ENCODE measurements at places on chromosomes 16 and 17. TPM values are rescaled to one million over a fixed set of nuclear protein-coding genes. Genes with fewer than 3 reads are reported as not detected.

- DNase-seq: no peak
These were observed 132.3 kb downstream of the TMEM132E start for GRCh38 chr17:34711646-34712045.

GRCh38 chr16:30829130-30830071 lies 42.4 kb upstream of the ZNF629 start:
- DNase-seq: no peak

- DNase-seq: no peak
These were observed 92.2 kb downstream of the TNFRSF13B start for GRCh38 chr17:16879686-16880085.

DNA sequence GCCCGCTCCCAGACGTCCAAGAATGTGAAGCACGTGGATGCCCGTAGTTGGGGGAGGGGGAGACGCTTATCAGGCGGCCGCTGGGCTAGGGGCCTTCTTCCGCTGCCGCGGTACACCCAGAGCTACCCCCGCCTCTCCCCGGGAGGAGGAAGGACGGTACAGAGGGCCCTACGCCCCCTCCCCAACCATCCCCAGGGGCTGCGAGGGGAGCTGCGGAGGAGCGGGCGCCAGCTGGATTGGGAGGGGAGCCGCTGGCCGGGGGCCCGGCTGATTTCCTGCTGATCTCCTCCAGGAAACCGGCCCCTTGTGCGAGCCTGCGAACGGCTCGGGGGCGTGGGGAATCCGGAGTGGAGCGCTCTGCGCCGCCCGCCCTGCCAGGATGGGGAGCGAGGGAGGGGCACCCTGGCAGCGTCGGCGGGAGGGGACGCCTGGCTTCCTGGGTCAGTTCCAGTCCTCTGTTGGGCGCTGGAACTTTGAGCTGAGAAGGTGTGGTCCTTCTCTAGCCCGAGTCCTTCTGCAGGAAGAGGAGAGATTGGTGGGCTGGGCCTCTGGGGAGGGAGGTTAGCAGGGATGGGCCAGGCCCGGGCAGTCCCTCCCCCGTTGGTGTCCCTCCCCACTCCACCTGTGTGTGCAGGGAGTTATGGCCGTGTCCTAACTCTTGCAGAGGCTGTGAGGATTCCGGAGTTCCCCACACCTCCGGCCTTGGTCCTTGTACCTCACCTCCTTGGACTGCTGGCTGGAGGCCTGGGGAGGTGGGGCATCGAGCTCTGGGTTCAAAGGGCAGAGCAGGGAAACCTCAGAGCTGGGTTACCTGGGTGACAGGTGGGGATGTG lies 19.2 kb downstream of the GJD3 start:
- DNase-seq: peak; percentile 59

GRCh38 chr16:77943801-77944200 lies 78.5 kb upstream of the CLEC3A start:
- DNase-seq: no peak

The WFDC1 gene
- not detected for total RNA-seq

DNA sequence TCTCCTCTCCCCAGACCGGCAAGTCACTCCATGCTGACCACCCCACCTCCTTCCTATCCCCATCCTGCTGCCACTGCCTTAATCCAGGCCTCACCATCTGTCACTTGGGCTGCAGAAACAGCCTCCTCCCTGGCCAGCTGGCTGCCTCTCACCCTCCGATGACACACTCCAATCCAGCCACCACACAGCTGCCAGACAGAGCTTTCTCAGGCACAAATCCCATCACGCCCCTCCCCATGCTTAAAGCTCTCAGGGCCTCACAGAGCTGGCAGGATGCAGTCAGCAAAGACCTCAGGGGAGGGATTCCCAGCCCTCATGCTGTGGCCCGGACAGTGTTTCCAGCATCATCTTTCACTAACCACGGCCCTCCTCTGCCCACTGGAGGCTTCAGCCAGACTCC lies 13.7 kb downstream of the CAMKK1 start:
- peak; percentile 95 for DNase-seq

- DNase-seq: no peak
These were observed 97.4 kb upstream of the CACNG5 start for GRCh38 chr17:66737524-66737923.

- peak; percentile 58 for DNase-seq
These were observed 16.8 kb upstream of the COL1A1 start for GRCh38 chr17:50218071-50218759.

DNA sequence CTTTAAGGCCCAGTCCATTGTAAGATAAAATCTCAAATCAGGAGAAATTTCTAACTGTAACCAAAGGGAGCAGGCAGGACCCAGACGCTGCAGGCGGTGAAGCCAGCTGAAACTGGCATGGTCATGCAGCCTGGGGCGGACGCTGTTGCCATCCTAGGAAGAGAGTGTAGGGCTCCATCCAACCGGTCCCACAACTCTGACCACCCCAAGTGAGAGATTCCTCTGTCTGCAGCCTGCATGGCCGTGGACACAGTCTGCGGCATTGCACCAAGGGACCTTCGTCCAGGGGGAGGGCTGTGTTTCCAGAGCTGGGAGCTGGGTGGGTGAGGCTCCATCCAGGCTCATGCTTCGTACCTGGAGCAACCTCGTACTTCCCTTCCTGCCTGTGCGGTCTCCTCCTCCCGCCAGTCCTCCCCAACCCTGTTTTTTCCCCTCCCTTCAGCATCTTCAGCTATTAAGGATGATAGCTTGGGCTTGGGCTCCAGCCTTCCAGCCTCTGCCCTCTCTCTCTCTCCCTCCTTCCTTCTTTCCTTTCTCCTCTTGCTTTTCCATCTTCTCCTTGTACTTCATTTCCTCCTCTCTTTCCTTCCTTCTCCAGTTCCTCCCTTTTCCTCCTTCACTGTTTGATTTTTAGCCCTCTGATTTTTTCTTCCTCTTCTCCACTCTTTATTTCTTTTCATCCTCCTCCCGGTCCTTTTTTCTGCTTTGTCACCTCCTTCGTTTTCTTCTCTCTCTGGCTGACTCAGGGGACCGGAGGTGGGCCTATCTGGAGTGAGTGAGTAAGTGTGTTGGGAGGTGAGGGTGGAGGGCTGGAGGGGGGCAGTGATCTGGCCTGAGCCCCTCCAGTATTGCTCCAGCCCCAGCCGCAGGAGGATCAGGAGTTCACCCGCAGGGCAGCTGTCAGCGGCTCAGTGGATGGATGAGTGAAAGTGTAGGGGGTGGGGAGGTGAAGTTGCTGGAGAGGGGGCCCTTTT lies 17.0 kb upstream of the LHX1 start:
- peak; percentile 10 for DNase-seq

DNA sequence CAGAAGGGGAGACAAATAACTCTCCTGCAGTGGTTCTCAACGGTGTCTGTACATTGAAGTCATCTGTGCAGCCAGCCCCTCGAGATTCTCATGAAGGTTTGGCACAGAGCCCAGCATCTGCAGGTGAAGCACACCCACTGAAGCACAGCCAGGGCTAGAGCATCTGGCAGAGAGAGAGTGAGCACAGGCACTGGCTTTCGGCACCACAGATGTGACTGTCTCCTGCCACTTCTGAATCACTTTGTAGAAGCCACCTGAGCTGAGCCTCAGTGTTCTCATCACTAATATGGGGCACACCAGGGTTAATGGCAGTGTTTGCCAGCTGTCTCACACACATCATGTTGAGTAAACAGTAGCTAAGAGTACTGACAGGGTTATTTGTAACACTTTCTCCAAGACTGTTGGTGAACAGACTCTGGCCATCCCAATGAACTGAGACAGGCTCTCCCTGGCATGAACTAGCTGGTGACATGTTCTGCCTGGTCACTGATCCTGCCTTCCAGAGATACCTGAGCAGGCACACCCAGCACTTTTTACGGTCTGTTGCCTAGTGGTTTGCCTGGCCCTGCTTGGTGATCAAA lies 10.9 kb downstream of the HSPB9 start:
- DNase-seq: peak; percentile 62

DNA sequence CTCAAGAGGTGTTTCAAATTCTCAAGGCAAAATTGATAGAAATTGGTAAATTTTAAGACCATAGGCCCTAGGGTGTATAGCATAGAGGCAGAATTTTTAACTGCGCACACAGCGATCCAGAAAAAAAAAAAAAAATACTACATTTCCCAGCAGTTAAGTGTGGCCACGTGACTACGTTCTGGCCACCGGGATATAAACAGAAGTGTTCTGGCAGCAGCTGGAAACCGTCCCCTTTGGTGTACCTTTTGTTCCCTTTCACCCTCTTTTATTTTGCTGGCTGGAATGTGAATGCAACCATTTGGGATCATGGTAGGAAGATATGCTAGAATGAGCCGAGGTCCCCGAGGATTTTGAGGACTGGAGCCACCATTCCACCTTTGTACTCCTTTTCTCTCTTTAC lies 52.7 kb upstream of the AKAP1 start:
- no peak for DNase-seq

The SNAI3 gene
- total RNA-seq: 0.19 TPM

- DNase-seq: peak; percentile 59
These were observed 878 bp downstream of the TRIM72 start for GRCh38 chr16:31214708-31215286.

GRCh38 chr17:42378959-42379594 lies 9.2 kb downstream of the STAT3 start:
- peak; percentile 28 for DNase-seq

DNA sequence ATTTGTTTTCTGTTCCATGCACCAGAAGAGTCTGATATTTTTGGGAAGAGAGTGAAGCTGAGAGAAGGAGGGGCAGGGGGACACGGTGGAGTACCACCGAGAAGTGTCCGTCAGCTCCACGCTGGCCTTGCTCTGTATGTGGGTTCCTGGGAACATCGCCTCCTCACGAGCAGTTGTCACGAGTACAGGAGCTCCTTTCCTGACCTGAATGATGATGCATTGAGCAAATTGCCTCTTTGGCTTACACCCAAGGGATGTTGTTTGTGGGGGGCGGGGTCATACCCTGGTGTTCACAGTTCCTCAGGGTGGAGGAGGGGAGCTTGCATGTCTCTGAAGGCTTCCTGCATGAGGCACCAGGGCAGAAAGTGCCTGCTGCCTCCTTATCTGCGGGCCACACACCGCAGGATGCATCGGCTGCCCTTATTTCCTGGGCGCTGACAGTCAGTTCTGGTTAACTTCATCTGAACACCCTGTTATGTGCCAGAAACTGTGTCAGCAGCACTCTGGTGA lies 36.2 kb downstream of the RGS9 start:
- peak; percentile 54 for DNase-seq

The KREMEN2 gene
- 1.5 TPM for total RNA-seq

The OTOA gene
- 0.06 TPM for total RNA-seq

- DNase-seq: no peak
These were observed 339.2 kb downstream of the WWOX start for GRCh38 chr16:78438632-78439031.

GRCh38 chr17:17567631-17568030 lies 23.9 kb downstream of the PEMT start:
- DNase-seq: no peak

- peak; percentile 31 for DNase-seq
These were observed 636 bp downstream of the WWOX start for GRCh38 chr16:78100112-78100467.

- no peak for DNase-seq
These were observed 80.1 kb upstream of the TRAP1 start for GRCh38 chr16:3797473-3797872.

- peak; percentile 22 for DNase-seq
These were observed 547 bp upstream of the ZNF48 start for GRCh38 chr16:30394592-30395154.

DNA sequence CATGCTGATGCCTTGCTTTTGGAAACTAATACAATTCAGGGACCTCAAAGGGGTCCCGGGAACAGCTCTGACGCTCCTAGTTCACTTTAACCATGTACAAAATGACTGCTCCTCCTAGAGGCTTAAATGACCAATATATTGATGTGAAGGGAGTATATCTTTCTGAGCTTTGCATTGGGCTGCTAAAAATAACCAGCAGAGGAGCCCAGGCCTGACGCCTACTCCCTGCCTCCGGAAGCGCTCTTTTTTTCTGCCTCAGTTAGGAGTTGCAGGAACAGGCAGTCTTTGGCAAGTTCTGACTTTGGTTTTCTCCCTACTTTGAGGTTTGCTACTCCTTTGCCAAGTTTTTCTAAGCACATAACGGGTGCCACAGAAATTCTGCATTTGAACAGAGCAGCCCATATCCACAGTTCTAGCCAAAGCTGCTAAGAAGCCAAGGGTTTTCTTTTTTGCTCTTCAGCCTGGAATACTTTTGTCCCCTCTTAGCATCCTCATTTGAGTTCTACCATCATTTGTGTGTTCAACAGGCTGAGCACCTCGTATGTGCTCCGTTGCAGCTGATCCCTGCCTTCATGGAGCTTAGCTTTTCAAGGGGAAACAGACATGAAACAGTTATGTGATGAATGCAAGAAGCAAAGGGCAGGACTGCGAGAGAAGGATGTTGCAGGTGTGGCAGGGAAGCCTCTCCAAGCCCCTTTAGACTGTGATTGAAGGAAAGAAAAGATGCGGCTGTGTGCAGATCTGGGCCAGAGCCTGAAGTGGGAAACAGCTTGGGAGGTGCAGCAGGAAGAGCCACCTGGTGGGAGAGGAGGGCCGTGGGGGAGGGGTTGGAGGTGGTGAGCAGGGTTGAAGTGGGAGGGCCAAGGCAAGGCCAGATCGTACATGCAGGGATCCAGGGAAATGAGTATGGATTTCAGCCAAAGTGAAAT lies 2.8 kb upstream of the NAGPA start:
- no peak for DNase-seq

The POLG2 gene
- 8.7 TPM for total RNA-seq

DNA sequence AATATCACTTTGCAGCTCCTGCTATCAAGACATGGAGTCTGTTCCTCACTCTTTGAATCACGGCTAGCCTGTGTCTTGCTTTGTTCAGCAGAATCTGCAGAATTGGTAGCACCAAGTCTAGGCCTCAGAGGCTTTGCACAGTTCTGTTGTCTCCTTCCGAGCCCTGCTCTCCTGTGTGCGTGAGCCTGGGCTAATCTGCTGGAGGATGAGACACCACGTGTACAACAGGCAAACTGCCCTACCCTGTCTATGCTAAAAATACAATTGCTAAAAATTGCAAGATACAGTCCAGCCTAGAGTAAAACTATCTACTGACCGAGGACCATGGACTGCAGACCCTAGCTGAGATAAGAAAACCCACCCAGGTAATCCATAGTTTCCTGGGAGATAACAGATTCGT lies 484.7 kb downstream of the NPIPA7 start:
- no peak for DNase-seq

The PDILT gene
- not detected for total RNA-seq

DNA sequence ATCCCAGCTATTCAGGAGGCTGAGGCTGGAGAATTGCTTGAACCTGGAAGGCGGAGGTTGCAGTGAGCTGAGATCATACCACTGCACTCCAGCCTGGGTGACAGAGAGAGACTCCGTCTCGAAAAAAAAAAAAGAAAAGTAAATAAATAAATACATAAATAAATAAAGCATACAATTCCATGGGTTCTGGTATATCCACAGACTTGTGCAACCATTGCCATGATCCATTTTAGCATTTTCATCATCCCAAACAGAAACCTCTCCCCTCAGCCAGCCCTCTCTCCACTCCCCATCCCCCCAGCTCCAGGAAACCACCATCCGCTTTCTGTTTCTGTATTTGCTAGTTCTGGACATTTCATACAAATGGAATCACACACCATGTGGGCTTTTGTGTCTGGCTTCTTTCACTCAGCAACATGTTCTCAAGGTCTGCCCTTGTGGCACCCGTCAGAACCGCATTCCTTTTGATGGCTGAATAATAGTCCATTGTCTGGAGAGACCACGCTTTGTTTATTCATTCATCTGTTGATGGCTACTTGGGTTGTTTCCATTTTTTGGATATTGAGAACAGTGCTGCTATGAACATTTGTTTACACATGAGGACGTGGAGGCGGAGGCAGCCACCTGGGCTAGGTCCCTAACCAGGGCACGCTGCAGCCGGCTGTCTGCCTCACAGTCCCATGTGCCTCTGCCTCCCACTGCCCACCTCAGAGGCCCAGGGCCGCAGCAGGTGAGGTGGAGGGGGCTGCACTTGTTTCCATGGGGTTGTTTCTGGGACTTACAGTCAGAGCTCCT lies 76.2 kb downstream of the NT5M start:
- no peak for DNase-seq

The ERAL1 gene
- total RNA-seq: 41.3 TPM

GRCh38 chr16:25838724-25839186 lies 147.0 kb downstream of the HS3ST4 start:
- DNase-seq: peak; percentile 42
